ENCODE measurements at places on chromosomes 2 and 18.

GRCh38 chr2:74364533-74365505, 15.3 kb downstream of the DCTN1 start:
- DNase-seq, result no peak

GRCh38 chr2:214782671-214783070, 26.8 kb downstream of the BARD1 start:
- no peak for DNase-seq

DNA sequence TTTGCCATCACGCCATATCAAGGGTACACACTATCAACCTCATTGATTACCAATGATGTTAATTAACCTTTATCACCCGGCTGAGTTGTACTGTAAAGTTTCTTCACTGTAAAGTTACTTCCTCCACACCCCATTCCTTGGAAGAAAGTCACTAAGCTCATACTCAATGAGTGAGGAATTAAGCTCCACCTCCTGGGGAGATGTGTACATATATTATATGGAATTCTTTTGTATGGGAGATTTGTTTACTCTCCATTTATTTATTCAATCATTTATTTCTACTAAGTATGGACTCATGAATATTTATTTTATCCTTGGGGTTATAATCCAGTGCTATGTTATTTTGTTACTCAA, 56.8 kb downstream of the C2orf74 start:
- peak; percentile 67 for DNase-seq

DNA sequence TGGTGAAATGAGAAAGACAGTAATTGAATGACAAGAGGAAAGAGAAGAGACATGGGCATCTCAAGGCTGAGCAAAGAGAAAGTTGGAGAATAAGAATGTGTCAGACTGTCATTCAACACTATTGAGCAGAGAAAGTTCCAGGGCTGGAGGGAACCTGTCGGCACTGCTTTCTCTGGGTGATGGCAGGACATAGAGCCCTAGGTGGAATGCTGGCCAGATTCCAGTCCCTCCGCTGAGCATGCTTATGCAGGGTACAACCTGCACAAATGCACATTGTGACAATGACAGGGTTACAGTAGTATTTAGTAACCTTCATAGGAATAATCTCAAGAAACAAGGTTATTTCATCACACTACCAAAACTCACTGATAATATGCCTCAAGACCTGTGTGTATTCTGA, 582.8 kb downstream of the ADCYAP1 start:
- no peak for DNase-seq

DNA sequence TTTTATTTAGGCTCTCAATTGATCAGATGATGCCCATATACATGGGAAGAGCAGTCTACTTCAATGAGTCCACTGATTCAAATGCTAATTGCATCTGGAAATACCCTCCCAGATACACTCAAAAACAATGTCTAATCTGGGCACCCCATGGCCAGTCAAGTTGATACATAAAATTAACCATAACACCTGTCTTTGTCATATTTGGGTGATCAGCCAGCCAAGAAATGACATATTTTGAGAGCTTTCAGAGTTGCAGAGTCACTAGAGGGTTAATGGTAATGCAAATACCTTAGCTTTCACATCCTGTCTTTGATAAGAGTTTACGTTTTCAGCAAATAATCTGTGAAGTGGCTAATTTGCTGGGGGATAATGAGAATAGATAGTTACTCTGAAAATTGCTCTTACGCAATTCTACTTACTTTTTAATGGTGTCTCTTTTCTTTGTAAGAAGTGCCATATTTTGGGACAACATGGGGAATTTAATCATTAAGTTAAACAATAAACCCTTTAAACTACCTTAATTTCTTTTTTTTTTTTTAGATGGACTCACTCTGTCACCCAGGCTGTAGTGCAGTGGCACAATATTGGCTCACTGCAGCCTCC, 49.1 kb downstream of the CCDC195 start:
- no peak for DNase-seq

DNA sequence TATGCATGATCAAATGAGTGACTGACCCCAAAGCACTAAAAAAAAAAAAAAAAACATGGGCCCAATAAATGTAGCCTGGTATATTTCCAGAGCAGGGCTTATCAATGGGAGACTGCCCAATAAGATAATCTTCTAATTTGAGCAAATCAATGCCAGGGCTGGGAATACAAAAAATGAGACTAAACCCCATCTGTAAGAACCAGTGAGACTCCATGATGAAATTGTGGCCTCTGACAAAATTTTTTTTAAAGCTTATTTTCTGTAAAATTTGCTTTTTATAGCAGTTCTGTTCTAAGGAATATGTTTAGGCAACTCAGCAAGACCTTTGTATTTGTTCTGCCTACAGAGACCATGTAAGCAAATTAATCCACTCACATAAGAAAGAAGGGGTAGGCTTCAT, 186.8 kb upstream of the CCDC150 start:
- DNase-seq, result no peak

GRCh38 chr2:68764041-68764805, 29.6 kb downstream of the ARHGAP25 start:
- no peak for DNase-seq

DNA sequence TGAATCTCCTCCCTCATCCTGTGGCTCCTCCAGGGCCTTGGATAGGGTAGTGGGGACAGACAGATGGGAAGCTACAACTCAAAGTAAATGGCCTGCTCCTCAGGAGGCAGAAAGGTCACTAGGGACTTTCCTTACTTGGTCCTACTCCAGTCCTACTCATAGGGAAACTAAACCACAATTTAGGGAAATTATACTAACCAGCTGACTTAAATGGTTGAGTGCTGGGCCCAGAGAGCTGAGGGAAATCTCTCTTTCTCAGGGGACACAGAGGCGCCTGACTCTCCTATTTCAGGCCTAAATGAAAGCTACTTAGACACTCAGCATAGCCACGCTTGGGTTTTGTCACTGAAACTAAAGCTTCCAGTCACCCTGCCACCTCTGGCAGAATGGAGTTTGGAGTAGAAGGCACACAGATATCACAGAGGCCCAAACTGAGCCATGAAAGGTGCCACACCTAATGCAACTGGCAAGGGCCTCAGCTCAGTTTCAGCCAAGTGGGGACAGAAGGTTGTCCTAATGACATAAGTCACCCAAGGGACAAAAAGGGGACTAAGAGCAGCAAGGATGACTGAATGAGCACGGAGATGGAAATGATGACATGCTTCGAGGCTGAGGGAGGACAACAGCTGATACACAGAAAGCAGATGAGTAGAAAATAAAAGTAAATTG, 24.0 kb downstream of the CERKL start:
- no peak for DNase-seq

DNA sequence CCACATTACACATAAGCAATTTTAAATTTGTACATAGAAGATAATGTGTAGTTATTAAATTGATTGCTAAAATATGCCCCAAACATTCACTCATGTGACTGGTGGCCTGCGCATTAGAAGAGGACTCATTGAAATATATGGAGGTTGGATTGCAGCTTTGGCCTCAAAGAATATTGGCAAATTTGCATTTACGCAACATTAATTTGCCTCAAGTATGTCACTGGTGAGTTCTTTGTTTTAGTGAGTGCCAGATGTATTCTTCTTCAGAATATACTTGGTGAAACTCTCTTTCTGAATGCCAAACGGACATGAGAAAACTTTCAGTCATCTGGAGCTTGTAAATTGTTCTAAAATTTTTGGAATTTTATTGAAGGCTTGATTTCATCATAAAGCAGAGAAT, 5.9 kb upstream of the EFEMP1 start:
- no peak for DNase-seq

DNA sequence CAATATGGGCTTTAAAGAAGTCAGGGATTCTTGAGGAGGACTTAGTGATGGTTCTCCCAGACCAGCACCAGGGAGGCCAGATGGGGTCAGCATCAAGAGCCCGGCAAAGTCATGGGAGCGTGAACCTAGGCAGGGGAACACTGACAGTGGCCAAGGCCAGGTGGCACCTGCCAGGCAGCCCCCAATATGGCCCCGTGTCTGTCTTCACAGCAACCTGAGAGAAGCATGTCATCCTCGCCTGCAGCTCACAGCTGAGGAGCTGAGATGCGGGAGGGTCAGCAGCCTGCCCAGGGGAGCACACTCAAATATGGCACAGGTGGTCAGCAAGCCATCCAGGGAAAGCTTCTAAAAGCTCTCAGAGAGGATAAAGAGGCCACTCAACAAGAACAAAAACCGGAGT, 105.7 kb upstream of the GPC1 start:
- no peak for DNase-seq

DNA sequence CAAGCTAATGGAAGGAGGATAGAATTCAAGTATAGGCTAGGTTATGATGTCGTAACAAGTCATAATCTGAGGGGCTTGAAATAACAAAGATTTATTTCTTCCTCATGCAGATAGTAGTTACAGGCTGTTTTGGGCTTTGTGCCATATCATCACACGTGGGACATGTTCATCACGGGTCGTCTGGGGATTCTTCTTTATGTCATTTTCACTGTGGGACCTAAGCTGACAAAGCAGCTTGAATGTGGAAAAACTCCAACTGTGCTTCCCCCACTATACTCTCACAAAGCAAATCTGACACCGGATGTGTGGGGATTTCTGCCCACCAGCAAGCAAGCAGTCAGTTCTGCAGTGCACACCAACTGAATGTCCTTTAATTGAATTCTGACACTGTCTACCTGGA, 124.8 kb downstream of the LTBP1 start:
- no peak for DNase-seq

GRCh38 chr2:138079976-138080375, 115.7 kb downstream of the HNMT start:
- peak; percentile 40 for DNase-seq

GRCh38 chr2:157751462-157752058, 122.9 kb upstream of the ACVR1C start:
- peak; percentile 40 for DNase-seq

DNA sequence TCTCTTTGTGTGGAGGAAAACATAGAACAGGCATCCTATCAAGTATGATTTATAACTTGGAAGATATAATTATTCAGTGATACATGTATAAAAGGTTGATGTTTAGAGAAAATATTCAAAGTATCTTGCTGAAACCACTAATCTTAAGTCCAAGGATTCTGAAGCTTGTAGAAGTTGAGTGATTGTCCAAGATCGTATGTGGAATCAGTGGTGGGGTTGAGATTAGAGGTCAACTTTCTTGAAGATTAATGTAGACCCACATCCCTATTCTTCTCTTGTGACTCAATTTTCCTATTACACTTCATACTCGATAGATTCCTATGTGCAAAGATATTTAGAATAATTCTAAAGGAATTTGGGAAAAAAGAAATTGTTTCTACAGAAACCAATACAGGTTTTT, 1565.9 kb upstream of the ACVR2A start:
- no peak for DNase-seq

DNA sequence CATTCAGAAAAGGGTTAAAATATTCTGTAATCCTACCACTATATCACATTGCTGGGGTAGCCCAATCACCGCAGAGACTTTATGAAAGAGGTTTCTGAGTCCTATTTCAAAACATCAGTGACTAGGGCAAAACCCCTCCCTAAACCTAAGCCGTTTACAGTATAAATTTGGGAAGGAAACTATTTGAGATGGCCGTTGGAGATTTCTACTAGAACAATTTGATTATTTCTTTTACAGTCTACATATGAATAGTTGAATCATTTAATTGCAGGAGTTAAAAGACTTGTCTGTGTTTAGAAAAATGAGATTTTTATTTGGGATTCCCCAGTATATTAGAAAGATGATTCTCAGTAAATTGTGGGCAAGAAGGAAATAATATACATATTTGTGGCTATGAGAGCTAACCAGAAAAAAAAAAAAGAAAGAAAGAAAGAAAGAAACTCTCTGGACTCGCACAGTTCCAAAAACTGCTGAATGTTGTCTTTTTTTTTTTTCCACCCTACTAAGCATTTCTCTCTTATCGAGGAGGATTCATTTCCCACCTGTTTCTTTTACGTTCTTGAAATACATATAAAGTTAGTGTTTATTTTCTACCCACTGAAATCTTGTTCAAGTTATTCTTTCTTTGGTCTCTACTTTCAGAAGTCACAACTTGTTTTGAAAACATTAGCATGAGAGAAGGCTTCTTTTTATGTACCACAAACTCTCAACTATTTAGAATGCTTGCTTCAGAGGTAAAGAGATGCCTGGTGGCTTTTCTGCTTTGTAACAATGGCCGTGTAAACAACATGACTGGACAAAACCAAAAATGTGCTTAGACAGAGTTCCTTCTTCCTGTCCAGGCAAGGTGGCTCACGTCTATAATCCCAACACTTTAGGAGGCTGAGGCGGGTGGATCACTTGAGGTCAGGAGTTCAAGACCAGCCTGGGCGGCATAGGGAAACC, 65.9 kb downstream of the BCL2 start:
- DNase-seq, result peak; percentile 71

GRCh38 chr18:76396792-76397191, 98.2 kb downstream of the ZNF516 start:
- no peak for DNase-seq

All from bronchial epithelial cell (primary cell).